ENCODE measurements at places on chromosomes 2 and 18. TPM values are rescaled to one million over a fixed set of nuclear protein-coding genes. Genes with fewer than 3 reads are reported as not detected.
A peak's percentile ranks its signal among the peaks of the same experiment; 100 is the strongest.

DNA sequence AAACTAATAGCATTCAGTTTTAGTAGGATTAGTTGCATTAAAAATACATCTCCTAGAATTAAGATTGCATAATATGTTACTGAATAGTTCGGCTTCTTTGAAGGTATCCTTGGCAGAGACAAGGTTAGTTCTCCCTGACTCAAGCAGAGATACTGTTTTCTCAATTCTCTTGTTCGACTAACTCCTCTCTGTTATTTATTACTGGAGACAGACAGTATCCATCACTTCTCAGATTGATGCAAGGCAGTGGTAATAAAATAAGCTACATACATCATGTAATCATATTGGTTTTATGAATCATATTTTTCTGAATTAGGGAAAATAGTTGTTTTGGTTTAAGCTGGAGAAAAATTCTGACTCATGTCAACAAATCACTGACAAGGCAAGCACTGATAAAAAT is 134.8 kb downstream of the SLC8A1 start:
- no peak overlapping the region for H3K4me3 ChIP-seq
- no peaks in the 10 kb centered on the region for H3K36me3 ChIP-seq
- H3K27ac ChIP-seq = no peak overlapping the region
- no peaks in the 10 kb centered on the region for H3K4me1 ChIP-seq
- H3K27me3 ChIP-seq = no peaks in the 10 kb centered on the region

DNA sequence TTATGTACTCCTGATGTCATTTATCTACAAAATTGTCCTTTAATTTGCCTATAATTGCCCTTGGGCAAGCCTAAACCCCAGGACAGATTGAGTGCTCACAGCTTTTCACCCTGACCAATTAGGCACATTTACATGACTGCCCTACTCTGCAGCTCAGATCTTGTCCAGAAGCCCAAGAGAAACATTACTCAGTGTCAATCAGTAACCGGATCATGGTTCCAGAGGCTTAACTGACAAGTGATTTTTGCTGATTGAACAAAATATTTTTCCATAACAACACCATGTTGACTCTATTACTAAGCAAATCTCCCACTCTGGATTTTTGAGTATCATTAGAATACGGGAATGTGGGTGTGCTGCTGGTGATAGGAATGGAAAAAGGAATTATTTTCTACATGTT is 465.4 kb upstream of the TNP1 start:
- no peaks in the 10 kb centered on the region for H3K27me3 ChIP-seq
- H3K36me3 ChIP-seq = no peaks in the 10 kb centered on the region
- H3K27ac ChIP-seq = no peak overlapping the region
- no peak overlapping the region for H3K4me3 ChIP-seq
- H3K4me1 ChIP-seq = peaks cover 7% of the 10 kb centered on the region
- no peak for DNase-seq

DNA sequence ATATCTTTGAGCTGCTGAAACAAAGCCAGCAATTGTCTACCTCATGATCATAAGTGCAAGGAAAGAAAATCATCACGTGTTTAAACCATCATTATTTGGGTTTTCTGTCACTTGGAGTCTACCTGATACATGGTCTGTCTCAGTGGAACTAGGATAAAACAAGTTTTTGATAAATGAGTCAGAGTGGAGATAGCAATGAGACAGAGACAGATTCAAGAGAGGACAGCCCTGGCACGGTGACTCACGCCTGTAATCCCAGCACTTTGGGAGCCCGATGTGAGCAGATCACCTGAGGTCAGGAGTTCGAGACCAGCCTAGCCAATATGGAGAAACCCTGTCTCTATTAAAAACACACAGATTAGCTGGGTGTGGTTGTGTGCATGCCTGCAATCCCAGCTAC is 93.8 kb downstream of the PMAIP1 start:
- H3K36me3 ChIP-seq = no peaks in the 10 kb centered on the region
- no peak overlapping the region for H3K27ac ChIP-seq
- peaks cover 48% of the 10 kb centered on the region for H3K27me3 ChIP-seq
- no peak overlapping the region for H3K4me3 ChIP-seq
- no peak for DNase-seq

DNA sequence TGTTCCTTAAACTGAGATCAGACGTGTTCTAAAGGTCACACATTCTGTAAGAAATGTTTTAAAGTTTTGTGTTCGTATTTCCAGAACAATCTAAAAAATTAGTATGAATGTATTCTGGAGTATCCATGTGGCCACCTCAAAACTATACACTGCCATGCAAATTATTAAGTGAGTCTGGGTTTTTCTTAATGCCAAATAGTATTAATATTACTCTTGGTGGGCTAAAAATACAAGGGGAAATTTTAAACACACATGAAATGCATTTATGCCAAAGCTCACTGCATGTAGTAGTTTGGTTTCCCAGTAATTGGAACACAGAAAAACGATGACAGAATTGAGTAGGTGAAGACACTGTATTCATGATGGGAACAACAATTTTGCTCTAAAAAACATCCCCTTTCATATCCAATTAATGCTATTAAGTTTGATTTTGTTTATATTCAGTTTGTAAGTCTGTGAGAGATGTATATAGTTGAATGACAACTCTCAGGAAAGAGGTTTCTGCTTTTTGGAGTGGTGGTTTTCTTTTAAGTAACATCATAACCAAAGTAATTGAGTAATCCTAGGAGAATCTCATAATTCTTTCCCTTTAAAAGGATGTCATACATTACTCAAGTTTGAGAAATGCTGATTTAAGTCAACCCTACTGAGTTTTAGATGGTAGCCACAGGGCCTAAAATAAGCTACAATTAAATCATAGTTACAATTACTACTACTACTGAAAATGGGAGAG is 75.7 kb upstream of the CDCA7 start:
- no peak overlapping the region for H3K27ac ChIP-seq
- peaks cover 7% of the 10 kb centered on the region for H3K4me1 ChIP-seq
- H3K27me3 ChIP-seq = no peaks in the 10 kb centered on the region
- H3K4me3 ChIP-seq = no peak overlapping the region
- DNase-seq = no peak

GRCh38 chr2:74374509-74375205 is 5.5 kb downstream of the DCTN1 start:
- H3K36me3 ChIP-seq = peaks cover 29% of the 10 kb centered on the region
- H3K4me3 ChIP-seq = no peak overlapping the region
- peaks cover 2% of the 10 kb centered on the region for H3K4me1 ChIP-seq
- DNase-seq = no peak

GRCh38 chr18:70046207-70046606 is 98.5 kb upstream of the CD226 start:
- peaks cover 6% of the 10 kb centered on the region for H3K4me1 ChIP-seq
- H3K27me3 ChIP-seq = no peaks in the 10 kb centered on the region
- H3K27ac ChIP-seq = no peak overlapping the region
- peaks cover 21% of the 10 kb centered on the region for H3K36me3 ChIP-seq

- DNase-seq = no peak
- no peaks in the 10 kb centered on the region for H3K4me1 ChIP-seq
- no peaks in the 10 kb centered on the region for H3K36me3 ChIP-seq
- H3K27me3 ChIP-seq = no peaks in the 10 kb centered on the region
- no peak overlapping the region for H3K27ac ChIP-seq
Measured at GRCh38 chr2:186903216-186903615, 54.2 kb upstream of the ZSWIM2 start.

- H3K27ac ChIP-seq = no peak overlapping the region
- no peaks in the 10 kb centered on the region for H3K36me3 ChIP-seq
- DNase-seq = no peak
- H3K4me1 ChIP-seq = no peaks in the 10 kb centered on the region
- no peak overlapping the region for H3K4me3 ChIP-seq
Measured at GRCh38 chr2:23367760-23368159, 17.2 kb upstream of the KLHL29 start.

- no peaks in the 10 kb centered on the region for H3K4me1 ChIP-seq
- H3K27ac ChIP-seq = no peak overlapping the region
- no peaks in the 10 kb centered on the region for H3K27me3 ChIP-seq
- no peak for DNase-seq
- H3K36me3 ChIP-seq = no peaks in the 10 kb centered on the region
- no peak overlapping the region for H3K4me3 ChIP-seq
Measured at GRCh38 chr18:73381016-73381698, 513.4 kb upstream of the NETO1 start.

- H3K4me1 ChIP-seq = peaks cover 39% of the 10 kb centered on the region
- peak overlapping the region; percentile 98 for H3K27ac ChIP-seq
- DNase-seq = no peak
- H3K36me3 ChIP-seq = no peaks in the 10 kb centered on the region
- no peaks in the 10 kb centered on the region for H3K27me3 ChIP-seq
Measured at GRCh38 chr2:231612109-231612455, 19.4 kb downstream of the TEX44 start.

DNA sequence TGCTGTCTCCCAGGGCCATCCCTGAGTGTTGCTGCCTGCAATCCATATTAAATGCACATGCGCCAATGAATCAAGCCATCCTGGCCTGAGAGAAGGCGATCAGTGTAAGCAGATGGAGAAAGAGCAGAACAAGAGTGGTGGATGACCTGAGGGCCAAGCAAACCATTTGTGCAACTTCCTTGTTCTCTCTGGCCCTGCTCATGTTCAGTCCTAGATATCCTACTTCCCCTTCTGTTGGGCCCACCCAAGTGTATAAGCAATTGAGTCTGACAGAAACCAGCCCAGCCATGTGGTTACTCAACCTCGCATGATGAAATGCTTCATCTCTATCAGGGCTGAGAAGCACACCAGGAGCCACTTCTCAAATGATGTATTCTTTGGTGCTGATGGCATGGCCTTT is 383.1 kb upstream of the ID2 start:
- H3K4me3 ChIP-seq = no peak overlapping the region
- peaks cover 7% of the 10 kb centered on the region for H3K27me3 ChIP-seq
- peaks cover 69% of the 10 kb centered on the region for H3K4me1 ChIP-seq
- no peak overlapping the region for H3K27ac ChIP-seq
- no peak for DNase-seq

GRCh38 chr18:25299426-25300300 is 52.3 kb downstream of the ZNF521 start:
- no peaks in the 10 kb centered on the region for H3K27me3 ChIP-seq
- H3K4me1 ChIP-seq = no peaks in the 10 kb centered on the region
- DNase-seq = no peak
- no peak overlapping the region for H3K27ac ChIP-seq
- no peaks in the 10 kb centered on the region for H3K36me3 ChIP-seq
- H3K4me3 ChIP-seq = no peak overlapping the region

- no peak overlapping the region for H3K4me3 ChIP-seq
- DNase-seq = no peak
- H3K36me3 ChIP-seq = no peaks in the 10 kb centered on the region
- H3K4me1 ChIP-seq = no peaks in the 10 kb centered on the region
- H3K27me3 ChIP-seq = peaks cover 6% of the 10 kb centered on the region
- no peak overlapping the region for H3K27ac ChIP-seq
Measured at GRCh38 chr18:75305984-75306383, 95.4 kb downstream of the TSHZ1 start.

DNA sequence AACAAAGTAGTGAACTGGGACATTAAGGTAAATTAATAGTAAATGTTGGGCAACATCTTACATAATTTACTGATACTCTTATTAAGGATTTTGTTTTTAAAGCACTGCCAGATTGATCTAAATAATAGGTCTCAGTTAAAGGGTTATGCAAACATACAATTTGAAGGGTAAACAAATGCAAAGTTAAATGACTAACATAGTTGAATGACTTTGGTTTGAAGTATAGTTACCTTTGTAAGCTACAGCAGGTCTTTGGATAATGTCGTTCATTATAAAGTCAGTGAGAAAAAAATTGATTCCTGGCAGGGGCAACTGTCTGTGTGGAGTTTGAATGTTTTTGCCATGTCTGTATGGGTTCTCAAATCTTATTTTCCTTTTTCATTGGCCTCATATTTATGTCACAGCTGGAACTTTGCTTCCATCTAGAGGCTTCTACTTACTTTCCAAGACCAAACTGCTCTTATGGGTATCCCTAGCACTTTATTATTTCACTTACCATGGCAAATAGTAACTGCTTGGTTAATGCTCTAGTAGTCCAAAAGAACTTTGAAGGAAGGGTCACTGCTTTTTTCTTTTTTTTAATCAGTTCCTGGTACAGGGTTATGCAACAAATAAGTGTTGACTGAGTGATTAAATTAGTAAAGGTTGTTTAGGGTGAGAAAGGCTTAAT is 107.8 kb downstream of the NBEAL1 start:
- DNase-seq = no peak
- no peak overlapping the region for H3K27ac ChIP-seq
- H3K4me3 ChIP-seq = no peak overlapping the region
- H3K27me3 ChIP-seq = no peaks in the 10 kb centered on the region

DNA sequence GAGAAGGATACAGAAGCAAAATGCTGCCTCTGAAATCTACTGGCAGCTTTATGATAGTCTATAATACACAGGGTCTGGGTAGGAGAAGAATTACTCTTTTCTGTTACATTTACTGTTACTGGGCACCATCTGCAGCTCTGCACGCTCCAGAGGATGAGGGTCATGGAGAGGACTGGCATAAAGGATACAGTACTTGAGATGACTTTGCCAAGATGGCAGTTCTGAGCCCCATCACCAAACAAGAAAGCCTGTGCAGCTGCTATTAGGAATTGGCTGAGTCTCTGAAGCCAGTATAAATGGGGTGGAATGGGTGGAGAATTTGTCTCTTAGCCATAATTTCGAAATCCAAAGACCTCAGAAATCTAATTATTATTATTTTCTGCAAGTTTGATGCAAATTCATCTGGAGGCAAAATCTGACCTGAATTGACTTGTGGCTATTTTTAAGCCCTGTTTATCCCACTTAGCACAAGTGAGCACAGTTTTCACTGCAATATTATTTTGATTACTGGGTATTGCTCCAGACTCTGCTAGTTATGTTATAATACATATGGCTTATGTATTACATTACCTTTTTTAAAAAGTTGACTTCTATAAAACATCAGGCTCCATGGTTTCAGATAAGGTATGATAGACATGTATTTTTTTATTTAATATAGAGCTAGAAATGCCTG is 579.5 kb downstream of the MBD2 start:
- H3K27ac ChIP-seq = no peak overlapping the region
- H3K27me3 ChIP-seq = no peaks in the 10 kb centered on the region
- H3K4me1 ChIP-seq = no peaks in the 10 kb centered on the region
- no peak for DNase-seq

The CYBRD1 gene
- 5.7 TPM for total RNA-seq

The NDC80 gene
- total RNA-seq = 41.5 TPM

The ABCG8 gene
- total RNA-seq = 0.23 TPM

The SLC9A2 gene
- not detected for total RNA-seq

The SLC4A5 gene
- total RNA-seq = 1.2 TPM

The MYL12A gene
- total RNA-seq = 397 TPM

The SLC38A11 gene
- total RNA-seq = not detected

Measured in activated T-helper 2 cell treated with anti-CD3 and anti-CD28 coated beads, Interferon-gamma antibody, Interleukin-2, Interleukin-4, amounts not matched to agents 10 μg/mL and 5 μg/mL and 100 μg/mL, durations not matched to agents 14 hours and 24 hours and 36 hours (primary cell).